ENCODE measurements at places on chromosomes 4 and X.

GRCh38 chrX:121308276-121308805, 260.9 kb downstream of the GLUD2 start:
- peak; percentile 49 for DNase-seq

DNA sequence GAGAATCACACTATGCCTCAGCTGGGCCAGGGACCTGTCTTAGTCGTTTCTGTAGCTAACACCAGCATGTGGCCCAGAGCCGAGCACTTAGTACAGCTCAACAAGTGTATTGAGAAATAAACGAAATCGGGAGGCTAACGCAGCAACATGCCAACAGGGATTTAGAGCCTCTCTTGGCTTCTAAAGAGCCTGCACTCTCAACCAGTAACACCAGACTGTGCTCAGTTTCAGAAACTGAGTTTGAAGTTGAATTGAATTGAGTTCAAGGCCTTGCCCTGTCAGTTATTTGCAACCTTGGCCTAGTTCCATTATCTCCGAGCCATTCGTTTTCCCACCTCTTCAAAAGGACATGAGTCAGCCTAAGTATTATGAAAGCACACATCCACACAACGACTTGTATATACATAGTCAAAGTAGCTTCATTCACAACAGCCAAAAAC, 71.3 kb upstream of the LDB2 start:
- DNase-seq = no peak

DNA sequence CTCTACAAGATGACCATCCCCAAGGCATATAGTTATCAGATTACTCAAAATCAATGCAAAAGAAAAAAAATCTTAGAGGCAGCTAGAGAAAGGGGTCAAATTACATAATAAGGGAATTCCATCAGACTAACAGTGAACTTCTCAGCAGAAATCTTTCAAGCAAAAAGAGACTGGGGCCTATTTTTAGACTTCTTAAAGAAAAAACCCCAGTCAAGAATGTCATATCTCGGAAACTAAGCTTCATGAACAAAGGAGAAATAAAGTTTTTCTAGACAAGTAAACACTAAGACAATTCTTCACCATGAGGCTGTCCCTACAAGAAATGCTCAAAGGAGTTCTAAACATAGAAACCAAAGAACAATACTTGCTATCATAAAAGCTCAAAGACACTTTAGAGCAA, 51.7 kb downstream of the RAB28 start:
- DNase-seq = no peak

- DNase-seq = no peak
Measured at GRCh38 chrX:48626401-48627298, 29.4 kb downstream of the WDR13 start.

DNA sequence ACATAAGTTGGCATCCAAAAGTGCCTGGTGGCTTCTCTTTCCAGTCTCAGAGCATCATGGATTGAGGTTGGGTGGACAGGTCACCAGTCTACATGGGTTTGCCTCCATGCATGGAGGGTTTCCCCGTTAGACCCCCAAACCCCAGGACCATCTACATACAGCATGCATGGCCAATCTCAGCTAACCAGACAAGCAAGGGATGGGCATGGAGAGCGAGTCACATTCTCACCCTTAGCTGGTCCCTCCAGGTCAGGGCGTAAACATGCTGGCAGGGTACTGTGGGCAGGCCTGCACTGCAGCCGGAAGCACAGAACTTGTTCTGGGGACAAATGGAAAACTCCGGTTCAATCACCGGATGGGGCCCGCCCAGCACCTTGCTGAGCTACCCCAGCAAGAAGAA, 37.3 kb downstream of the HCCS start:
- no peak for DNase-seq

- DNase-seq = no peak
Measured at GRCh38 chr4:137659431-137659830, 127.1 kb upstream of the PCDH18 start.

GRCh38 chr4:72919937-72920336, 149.6 kb downstream of the COX18 start:
- no peak for DNase-seq

- no peak for DNase-seq
Measured at GRCh38 chrX:72128881-72129280, 2.8 kb downstream of the RTL5 start.

GRCh38 chrX:55357236-55357635, 92.5 kb upstream of the PAGE3 start:
- no peak for DNase-seq

DNA sequence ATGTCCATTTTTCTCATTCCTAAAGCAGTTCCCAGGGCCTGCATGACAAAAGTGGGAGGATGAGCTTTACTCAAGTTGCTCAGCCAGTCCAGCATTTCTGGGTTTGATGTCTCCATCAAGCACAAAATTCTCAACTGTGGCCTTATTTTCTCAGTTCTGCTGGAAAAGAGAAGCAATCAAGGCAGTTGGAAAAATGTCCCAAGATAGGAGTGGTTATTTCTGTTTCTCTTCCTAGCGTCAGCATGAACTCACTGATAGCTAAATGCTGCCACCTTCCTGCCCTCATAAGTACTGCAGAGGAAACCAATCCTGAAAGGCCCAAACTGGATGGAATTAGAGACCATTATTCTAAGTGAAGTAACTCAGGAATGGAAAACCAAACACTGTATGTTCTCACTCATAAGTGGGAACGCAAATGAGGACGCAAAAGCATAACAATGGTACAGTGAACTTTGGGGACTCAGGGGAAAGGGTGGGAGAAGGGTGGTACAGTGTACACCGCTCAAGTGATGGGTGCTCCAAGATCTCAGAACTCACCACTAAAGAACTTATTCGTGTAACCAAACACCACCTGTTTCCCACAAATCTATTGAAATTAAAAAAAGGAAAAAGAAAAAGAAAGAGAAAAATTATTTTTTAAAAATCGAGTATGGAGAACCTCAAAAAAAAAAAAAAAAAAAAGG, 29.6 kb downstream of the ADH7 start:
- DNase-seq = peak; percentile 10

DNA sequence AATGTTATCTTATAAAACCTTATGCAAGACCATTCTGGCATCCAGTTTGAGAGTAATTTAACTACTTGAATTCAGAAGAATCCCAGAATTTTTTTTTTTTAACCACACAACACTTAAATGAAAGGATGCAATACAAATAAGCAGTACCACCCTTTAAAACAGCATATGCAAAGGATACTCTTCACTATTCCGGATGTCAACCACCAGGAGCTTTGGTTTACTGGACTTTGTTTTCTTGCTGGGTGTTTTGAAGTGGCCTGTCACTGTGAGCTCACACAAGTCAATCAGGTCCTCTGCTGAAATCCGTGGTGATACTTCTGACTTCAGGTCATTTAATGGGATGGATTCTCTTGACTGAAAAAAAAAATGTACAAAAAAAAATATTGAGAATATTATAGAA, 200.0 kb downstream of the TBCK start:
- no peak for DNase-seq

DNA sequence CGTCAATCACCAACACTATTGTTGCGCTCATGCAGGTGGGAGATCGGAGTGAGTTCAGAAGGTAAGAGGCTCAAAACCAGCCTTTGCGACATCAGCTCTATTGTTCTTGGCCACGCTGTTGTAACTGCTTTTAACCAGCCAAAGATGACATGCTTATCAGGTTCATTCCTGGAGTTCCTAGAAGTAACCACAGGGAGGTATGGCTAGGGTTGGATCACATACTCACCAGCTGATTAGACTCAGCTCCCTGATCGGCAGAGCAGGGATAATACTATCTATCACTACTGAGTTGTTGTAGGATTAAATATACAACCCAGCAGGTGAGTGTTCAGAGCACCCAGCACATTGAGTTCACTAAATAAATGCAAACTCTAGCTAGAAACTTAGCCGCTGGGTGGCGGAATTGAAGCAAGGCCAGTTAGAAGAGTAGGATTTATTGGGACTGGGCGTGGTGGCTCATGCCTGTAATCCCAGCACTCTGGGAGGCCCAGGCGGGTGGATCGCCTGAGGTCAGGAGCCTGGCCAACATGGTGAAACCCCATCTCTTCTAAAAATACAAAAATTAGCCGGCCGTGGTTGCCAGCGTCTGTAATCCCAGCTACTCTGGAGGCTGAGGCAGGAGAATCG, 12.4 kb downstream of the SLC34A2 start:
- DNase-seq = no peak

GRCh38 chr4:124515591-124515990, 196.9 kb downstream of the ANKRD50 start:
- no peak for DNase-seq

- DNase-seq = no peak
Measured at GRCh38 chrX:120120223-120120622, 4.5 kb upstream of the RHOXF1 start.

GRCh38 chrX:41391606-41392005, 55.5 kb upstream of the NYX start:
- DNase-seq = no peak

DNA sequence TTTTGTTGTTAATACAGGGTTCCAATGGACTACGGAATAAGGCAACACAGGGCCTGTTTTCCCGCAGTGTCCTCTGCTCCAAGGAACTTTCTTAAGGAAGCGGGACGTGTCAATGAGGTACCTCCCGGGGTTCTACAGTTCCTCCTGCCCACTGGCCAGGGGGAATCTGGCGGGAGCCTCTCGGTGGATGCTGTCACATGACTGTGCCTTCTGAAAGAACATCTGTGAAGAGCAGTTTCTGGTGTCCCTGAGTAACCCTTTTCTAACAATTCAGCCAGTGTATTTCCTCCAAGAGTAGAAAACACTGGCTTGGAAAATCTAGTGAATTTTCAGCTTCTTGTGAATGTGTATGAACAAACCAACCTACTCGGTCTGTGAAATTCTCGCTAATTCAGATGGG, 32.7 kb downstream of the MFAP3L start:
- no peak for DNase-seq

DNA sequence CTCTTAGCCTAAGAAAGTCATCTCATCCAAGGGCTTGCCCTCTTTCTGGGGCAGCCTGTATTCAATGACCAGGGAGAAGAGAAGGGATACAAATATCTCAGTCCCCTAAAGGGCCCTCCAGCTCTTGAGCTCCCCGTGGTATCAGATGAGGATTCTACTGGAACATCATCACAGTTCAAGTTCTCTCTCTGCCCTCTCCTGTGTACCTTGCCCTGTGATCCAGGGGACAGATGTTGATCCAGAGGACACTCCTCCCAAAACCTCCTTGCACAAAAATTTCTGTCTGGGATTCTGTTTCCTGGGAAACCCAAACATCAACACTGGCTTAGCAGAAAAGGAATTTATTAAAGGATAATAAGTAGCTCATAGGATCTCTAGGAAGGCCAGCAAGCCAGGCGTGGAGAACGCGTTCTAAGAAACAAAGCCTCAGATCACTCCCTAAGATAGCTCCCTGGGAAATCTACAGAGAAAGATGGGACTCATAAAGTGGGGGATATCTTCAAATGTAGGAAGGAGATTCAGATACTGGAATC, 296.3 kb upstream of the KLF3 start:
- no peak for DNase-seq

DNA sequence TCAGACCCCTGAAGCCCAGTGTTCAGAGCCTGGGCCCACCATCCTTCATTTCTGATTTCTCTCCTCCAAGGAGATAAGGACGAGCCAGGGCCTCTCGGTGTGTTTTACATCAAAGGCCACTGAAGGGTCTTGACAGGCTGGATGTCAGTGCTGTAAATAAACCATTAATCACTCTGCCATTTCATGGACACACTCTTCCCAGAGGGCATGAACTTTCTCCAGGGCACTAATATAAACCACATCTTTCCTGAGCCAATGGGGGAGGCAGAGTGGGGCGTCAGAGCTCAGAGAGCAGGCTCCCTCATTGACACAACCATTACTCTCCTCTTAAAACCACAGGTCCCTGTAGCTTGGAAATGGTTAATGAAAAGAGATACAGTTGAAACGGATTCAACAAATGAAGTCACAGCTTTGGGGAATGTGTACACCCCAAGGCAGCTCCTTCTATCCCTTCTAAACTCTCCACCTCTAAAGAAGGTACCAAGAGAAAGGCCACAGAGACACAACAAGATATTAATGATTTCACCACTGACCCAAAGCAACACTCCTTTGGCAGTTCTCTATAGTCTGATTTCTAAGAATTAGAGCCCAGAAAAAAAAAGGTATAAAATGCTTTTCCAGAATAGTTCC, 200.6 kb downstream of the CHIC2 start:
- DNase-seq = no peak
